ENCODE measurements at places on chromosomes 11 and 22. TPM values are rescaled to one million over a fixed set of nuclear protein-coding genes. Genes with fewer than 3 reads are reported as not detected.

Gene PAMR1
- not detected for total RNA-seq

Gene ART5
- not detected for total RNA-seq

Gene OR52I1
- total RNA-seq = not detected

Gene ZNF195
- total RNA-seq = 38.7 TPM

Gene CASP1
- total RNA-seq = 23.9 TPM

DNA sequence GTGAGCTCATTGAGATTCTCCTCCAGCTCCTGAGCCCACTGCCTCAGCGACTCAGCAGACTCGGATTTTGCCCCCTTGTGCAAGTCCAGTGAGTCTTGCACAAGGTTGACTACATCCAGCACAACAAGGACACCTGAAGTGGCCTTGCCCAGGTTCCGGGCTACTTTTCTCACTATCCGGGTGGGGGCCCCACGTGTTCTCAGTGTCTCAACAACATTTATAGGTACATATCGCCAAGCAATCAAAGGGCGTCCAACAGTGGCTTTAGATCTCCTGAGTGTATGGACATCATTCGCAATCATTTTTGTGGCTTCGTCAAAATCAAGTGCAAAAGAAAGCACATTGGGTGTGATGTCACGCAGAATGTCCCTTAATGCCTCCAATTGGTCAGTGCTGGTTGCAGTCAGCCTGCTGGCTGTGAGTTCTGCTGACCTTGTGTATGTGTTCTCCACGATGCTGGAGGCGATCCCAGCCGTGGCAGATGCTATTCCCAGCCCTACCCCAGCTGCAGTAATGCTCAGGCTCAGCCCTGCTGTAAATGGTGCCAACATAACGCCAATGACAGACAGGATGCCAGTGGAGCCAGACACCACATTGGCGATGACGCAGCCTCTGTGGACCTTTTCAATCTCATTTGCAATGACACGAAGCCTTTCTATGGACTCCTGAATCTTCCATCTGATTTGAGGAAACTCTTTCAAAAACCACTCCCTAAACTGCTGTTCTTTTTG is 10.3 kb downstream of the APOL4 start:
- no peaks in the 10 kb centered on the region for H3K27me3 ChIP-seq
- no peak overlapping the region for H3K27ac ChIP-seq
- H3K36me3 ChIP-seq = no peaks in the 10 kb centered on the region
- H3K4me1 ChIP-seq = peaks cover 15% of the 10 kb centered on the region
- no peak overlapping the region for H3K4me3 ChIP-seq

GRCh38 chr11:2942872-2943710 is 13.9 kb upstream of the PHLDA2 start:
- H3K27ac ChIP-seq = no peak overlapping the region
- no peak for DNase-seq
- peaks cover 47% of the 10 kb centered on the region for H3K4me1 ChIP-seq

GRCh38 chr11:940496-941135 is 14.9 kb downstream of the AP2A2 start:
- DNase-seq = no peak
- peaks cover 7% of the 10 kb centered on the region for H3K36me3 ChIP-seq
- H3K27me3 ChIP-seq = no peaks in the 10 kb centered on the region

GRCh38 chr11:131822506-131822905 is 452.1 kb downstream of the NTM start:
- no peaks in the 10 kb centered on the region for H3K36me3 ChIP-seq
- no peak overlapping the region for H3K27ac ChIP-seq
- no peaks in the 10 kb centered on the region for H3K4me1 ChIP-seq
- DNase-seq = no peak
- no peaks in the 10 kb centered on the region for H3K27me3 ChIP-seq
- no peak overlapping the region for H3K4me3 ChIP-seq

GRCh38 chr11:33479231-33479630 is 221.4 kb downstream of the C11orf91 start:
- DNase-seq = no peak
- H3K36me3 ChIP-seq = no peaks in the 10 kb centered on the region
- H3K4me3 ChIP-seq = no peak overlapping the region
- no peak overlapping the region for H3K27ac ChIP-seq
- peaks cover 20% of the 10 kb centered on the region for H3K27me3 ChIP-seq

DNA sequence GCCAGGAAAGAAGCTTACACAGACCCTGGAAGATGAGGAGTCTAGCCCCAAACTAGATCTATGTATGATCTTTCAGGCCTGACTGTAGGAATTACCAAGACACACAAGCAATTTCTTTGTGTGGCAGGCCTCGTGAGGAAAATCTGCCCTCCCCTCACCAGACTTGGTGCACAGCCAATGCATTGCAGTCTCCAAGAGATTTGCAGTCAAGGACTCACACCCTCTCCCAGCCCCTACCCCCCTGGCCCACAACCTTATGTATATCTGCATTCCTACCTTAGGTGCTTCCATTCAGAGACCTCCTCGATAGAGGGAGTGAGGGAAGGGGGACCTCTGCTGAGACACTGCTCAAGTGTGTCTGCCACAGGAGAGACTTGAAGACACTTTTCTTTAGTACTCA is 9.8 kb downstream of the OR8B12 start:
- no peak overlapping the region for H3K4me3 ChIP-seq
- no peaks in the 10 kb centered on the region for H3K36me3 ChIP-seq
- peaks cover 41% of the 10 kb centered on the region for H3K27me3 ChIP-seq
- no peak for DNase-seq
- no peak overlapping the region for H3K27ac ChIP-seq

DNA sequence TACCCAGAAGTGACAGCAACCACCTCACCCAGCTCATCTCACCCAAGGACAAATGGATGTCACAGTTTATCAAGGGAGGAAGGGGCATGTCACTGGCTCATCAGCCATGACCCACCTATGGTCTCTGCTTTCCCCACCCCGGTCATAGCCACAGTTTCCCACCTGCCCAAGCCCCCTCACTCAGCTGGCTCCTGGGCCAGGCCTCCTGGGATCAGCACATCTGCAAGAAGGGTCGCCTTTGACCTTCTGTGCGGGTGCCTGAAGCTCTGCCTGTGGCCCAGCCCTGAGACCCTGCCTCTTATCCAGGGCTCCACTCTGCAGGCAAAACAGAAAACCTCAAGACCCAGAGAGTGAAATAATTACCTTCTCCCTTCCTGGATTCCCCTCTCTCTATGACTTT is 236.4 kb downstream of the BUD13 start:
- peaks cover 22% of the 10 kb centered on the region for H3K27me3 ChIP-seq
- H3K36me3 ChIP-seq = no peaks in the 10 kb centered on the region
- H3K4me3 ChIP-seq = no peak overlapping the region
- H3K4me1 ChIP-seq = no peaks in the 10 kb centered on the region
- no peak for DNase-seq
- no peak overlapping the region for H3K27ac ChIP-seq

DNA sequence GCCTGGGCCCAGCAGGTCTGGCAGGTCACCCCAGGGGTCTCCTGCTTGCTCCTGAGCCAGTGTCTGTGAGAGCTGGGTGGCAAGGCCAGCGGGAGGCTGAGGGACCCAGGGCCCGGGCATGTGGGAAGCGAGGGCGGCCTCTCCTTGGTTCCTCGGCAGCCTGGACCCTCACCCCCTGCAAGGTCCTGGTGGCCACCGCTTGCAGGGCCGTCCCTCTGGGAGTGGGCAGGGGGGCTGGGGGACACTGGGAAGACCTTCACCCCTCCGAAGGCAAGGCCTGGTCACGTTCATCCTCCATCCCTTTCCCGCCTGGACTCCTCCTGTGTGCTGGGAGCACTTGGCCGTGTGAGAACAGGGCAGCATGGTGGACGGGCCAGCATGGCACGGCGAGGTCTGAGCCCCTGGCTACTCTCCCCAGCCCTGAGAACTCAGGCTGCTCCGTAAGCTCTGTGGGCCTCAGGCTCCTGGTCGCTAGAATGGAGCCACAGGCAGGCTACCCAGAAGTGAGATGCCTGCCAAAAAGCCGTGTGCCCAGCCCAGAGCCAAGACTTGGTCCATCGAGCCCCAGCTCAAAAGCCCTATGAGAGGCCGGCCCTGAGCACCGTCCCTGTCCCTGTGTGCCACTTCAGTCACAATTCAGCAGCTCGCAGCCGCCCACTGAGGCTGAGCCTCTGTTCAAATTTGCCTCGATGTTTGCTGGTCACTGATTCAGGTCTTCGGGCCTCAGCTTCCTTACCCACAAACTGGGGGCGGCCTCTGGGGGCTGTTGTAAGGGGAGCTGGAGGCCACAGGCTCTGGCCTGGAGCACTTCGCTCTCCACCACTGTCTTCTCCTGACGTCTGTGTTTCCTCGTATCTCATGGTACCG is 45.0 kb downstream of the IGLL1 start:
- H3K27me3 ChIP-seq = no peaks in the 10 kb centered on the region
- DNase-seq = no peak
- H3K27ac ChIP-seq = no peak overlapping the region
- H3K36me3 ChIP-seq = no peaks in the 10 kb centered on the region
- peaks cover 11% of the 10 kb centered on the region for H3K4me1 ChIP-seq

DNA sequence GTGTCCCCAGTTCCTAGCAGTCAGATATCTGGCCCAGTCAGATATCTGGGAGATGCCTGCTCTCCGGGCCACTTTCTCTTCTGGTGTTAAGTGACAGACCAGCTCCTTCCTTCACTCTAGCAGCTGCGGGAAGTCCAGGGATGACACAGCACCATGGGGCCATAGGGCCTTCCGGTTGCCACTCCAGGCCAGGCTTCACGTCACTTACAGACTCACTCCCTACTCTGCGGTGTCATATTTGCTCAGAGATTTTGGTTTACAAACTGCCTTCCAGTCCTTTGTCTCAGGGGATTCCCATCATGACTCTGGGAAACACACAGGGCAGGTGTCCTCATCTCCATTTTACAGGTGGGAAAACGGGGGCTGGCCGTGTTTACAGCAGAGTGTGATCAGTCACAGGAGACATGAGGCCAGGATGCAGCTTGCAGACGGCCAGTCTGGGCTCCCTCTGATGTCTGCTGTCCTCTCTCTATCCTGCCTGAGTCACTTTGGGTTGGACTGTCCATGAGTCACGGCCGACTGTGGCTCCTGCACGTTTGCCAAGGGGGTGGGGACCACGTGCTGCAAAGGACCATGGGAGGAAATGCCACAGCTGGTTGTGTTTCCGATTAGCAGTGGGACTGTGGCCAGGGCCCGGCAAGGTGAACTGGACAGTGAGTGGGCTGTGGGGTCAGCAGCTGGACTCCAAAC is 8.2 kb upstream of the TBC1D22A start:
- peak overlapping the region; percentile 42 for H3K4me3 ChIP-seq
- peak; percentile 51 for DNase-seq
- no peaks in the 10 kb centered on the region for H3K27me3 ChIP-seq
- H3K36me3 ChIP-seq = peaks cover 5% of the 10 kb centered on the region

DNA sequence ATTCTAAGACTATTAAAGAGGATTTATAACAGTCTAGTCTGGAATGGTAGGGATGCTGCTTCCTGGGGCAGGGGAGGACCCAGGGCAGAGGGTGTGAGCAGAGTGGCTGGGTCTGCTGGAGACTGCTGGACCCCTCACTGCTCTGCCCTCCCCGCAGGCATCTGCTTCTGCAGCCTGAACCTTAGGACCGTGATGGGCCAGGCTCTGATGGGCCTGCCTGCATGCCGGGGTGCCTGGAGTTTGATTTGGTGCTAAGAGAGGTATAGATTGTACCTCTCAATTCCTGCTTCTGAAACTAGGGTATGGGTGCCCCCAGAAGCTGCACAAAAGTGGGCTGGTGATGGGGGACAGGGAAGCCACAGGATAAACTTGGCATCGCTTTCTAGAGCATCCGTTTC is 54.9 kb downstream of the CD82 start:
- peaks cover 23% of the 10 kb centered on the region for H3K4me1 ChIP-seq
- DNase-seq = peak; percentile 0
- H3K36me3 ChIP-seq = peaks cover 1% of the 10 kb centered on the region
- no peak overlapping the region for H3K27ac ChIP-seq
- H3K27me3 ChIP-seq = no peaks in the 10 kb centered on the region
- no peak overlapping the region for H3K4me3 ChIP-seq

- peaks cover 13% of the 10 kb centered on the region for H3K27me3 ChIP-seq
- H3K36me3 ChIP-seq = no peaks in the 10 kb centered on the region
- no peak overlapping the region for H3K4me3 ChIP-seq
- peak overlapping the region; percentile 10 for H3K27ac ChIP-seq
- peaks cover 51% of the 10 kb centered on the region for H3K4me1 ChIP-seq
- DNase-seq = no peak
Measured at GRCh38 chr11:95716266-95716665, 73.3 kb downstream of the FAM76B start.

DNA sequence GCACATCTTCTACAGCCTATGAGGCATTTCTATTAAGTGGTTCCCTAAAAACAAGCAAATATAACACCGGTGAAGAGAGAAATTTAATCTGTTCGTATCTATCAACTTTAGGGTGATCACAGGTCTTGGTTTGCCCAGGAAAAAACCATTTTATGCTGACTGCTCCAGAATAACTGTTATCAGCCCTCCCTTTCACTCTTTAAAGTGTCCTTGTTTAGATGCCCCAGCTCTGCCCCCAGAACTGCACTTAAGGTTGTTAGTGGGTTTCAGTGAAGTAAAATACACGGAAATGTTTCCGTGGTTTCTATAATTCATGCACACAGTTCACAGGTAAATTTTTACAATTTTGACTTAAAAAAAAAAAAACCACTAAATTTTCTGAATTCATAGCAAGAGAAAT is 70.0 kb downstream of the NARS2 start:
- no peak for DNase-seq
- H3K27me3 ChIP-seq = no peaks in the 10 kb centered on the region
- H3K36me3 ChIP-seq = peaks cover 2% of the 10 kb centered on the region
- H3K27ac ChIP-seq = peak overlapping the region; percentile 46

- DNase-seq = no peak
- H3K27ac ChIP-seq = no peak overlapping the region
- H3K36me3 ChIP-seq = no peaks in the 10 kb centered on the region
- H3K27me3 ChIP-seq = no peaks in the 10 kb centered on the region
Measured at GRCh38 chr11:7974668-7975067, 9.4 kb upstream of the NLRP10 start.

GRCh38 chr11:130897262-130898182 is 18.8 kb downstream of the SNX19 start:
- no peaks in the 10 kb centered on the region for H3K4me1 ChIP-seq
- no peak overlapping the region for H3K4me3 ChIP-seq
- DNase-seq = no peak
- H3K27ac ChIP-seq = no peak overlapping the region
- no peaks in the 10 kb centered on the region for H3K27me3 ChIP-seq

- peak overlapping the region; percentile 90 for H3K4me3 ChIP-seq
- no peaks in the 10 kb centered on the region for H3K36me3 ChIP-seq
- H3K4me1 ChIP-seq = peaks cover 48% of the 10 kb centered on the region
- DNase-seq = peak; percentile 44
- no peaks in the 10 kb centered on the region for H3K27me3 ChIP-seq
- peak overlapping the region; percentile 82 for H3K27ac ChIP-seq
Measured at GRCh38 chr22:38316364-38317121, 690 bp downstream of the CSNK1E start.

DNA sequence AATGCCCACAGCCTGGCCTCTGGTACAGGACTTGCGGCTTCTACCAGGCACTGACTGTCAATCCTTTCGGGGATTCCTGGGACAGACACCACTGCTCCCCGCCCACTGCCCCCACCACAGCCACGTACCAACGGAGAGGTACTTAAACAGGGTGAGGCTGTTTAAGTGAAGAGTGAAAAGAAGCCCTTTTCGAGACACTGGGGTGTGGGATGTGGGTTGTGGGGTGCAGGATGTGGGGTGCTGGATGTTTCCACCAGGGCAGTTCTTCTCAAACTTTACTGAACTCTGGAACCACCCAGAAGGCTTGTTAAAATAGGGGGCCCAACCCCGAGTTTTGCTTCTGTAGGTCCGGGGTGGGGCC is 34.2 kb upstream of the PRR5 start:
- peaks cover 54% of the 10 kb centered on the region for H3K4me1 ChIP-seq
- peak; percentile 71 for DNase-seq
- no peaks in the 10 kb centered on the region for H3K27me3 ChIP-seq
- no peaks in the 10 kb centered on the region for H3K36me3 ChIP-seq
- peak overlapping the region; percentile 62 for H3K4me3 ChIP-seq

- H3K27ac ChIP-seq = no peak overlapping the region
- H3K36me3 ChIP-seq = no peaks in the 10 kb centered on the region
- H3K27me3 ChIP-seq = peaks cover 2% of the 10 kb centered on the region
- H3K4me1 ChIP-seq = no peaks in the 10 kb centered on the region
- H3K4me3 ChIP-seq = no peak overlapping the region
- no peak for DNase-seq
Measured at GRCh38 chr11:83302151-83302550, 16.0 kb upstream of the CCDC90B start.
